ENCODE measurements at places on chromosomes 3 and 15.

DNA sequence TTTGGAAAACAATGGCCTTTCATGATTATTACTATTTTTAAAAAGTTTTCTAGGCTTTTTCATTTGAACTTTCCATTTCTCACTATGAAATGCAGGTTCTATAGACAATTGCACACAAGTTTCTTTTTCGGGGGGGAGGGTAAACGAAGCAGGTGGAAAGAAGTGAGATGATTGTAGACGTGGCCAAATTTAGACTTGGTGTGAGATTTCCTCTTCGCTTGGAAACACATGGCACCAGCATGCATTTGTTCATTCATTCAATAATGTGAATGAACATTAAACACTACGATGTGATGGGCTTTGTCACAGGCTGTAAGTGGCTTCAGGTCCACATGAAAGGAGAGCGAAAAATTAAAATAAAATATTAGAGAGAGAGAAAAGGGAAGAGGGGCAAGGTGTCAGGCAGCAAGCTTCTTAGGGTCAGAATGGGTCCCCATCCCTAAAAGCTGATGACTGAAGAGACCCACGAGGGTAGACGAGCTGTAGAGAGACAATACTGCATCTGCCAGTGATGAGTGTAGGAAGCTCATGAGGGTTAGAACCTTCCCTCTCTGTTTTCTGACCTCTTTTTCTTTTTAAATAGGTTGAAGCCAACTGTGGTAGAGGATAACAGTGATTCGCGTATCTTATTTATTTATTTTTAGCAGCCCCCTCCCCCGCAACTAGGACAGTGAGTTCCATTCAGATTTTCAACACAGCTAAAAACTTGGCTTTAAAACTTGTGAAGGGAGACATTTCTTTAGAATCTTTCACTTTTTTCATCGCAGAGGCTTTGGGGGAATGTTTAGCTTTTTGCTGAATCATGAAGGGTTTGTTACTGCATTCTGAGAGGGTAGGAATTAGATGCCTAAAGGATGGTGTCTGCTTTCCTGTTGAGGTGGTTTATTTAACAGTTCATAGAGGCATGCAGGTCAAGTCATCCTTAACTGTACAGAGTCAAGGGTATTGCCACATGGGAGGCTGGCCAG lies 36.2 kb downstream of the GAP43 start:
- DNase-seq = no peak

DNA sequence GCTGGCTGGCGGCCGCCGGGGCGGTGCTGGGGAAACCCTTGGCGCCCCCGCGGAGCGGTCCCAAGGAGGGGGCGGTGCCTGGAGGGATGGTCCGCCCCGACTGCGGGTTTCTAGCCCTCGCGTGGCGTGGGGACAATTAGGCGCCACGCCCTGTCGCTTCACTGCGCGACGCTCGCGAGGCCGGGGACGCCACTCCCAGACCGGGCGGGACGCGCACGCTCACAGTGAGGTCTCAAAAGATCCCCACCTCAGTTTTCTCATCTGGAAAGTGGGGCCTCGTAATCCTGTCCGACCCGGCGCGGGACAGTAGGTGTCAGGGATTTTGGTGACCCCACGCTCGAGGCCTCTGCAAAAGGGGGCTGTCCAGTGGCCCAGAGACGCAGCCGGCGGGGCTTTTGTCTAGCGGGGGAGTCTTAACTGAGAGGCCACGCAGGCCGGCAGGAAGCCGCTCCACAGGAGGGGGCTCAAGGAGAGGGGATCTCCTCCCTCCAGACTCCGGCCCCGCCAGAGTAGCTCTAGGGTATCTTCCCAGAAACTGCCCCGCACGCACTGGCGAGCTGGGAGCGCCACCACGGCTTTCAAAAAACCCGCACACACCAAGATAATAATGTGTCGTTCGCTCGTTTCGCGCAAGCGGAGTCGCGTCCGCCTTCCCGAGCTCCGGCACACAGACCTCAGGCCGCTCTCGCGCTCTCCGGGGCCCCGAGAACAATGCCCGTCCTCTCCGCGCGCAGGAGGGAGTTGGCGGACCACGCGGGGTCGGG lies 710 bp upstream of the CLK3 start:
- peak; percentile 78 for DNase-seq

- no peak for DNase-seq
Measured at GRCh38 chr3:10292505-10293419, at the start of gene GHRL. GHRL (minus strand) TSS chr3:10292947; CDS start chr3:10290180, 2,767 bp downstream.

DNA sequence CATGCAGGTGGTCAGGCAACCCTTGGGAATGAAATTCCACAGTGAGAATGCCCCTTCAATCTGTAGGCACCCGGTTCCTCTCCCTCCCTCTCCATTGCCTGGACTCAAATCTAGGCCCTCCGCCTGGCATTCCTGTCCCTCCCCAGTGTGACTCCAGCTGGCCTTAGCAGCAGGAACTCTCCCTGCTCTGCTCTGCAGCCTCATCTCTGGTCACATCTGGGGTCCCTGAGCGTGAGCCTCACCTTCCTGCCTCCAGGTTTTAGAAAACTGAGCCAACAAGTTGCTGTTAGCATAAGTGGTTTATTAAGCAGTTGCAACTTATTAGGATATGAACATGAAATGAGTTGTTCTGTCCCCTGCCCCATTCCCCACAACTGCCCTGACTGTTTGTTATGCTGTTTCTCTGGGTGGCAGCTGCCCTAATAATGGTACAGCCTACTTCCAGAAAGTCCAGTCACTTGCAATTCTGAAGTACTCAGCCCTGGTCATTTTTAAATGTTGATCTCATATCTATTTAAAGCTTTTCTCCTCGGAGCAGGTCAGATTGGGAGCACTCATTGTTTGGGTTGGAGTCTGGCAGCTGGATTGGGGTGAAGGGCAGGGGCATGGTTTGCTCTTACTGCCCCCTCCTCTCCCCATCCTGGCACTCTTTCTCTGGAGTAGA lies 63.0 kb upstream of the ANKRD34C start:
- DNase-seq = no peak

GRCh38 chr3:9080163-9080562 lies 116.9 kb upstream of the RAD18 start:
- DNase-seq = no peak

GRCh38 chr3:36993326-36994283 lies at the start of gene MLH1:
MLH1 (plus strand) TSS chr3:36993518; CDS start chr3:36993548, 30 bp downstream.
- DNase-seq = no peak

DNA sequence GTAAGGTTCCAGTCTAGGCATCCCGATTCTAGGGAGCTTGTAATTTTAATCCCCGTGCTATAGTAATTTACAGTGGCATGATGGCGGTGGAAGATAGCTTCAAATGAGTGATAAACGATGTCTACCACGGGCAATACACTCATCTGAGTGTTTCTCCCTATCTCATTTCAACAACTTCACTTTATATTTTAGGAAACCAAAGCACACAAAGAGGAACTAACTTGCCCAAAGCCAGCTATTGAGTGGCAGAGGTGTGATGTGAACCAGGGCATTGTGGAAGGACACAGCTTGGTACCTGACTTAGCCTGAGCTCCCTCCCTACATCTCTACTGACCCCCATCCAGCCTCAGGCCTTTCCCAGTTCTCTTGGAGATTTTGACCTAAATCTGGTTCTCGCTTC lies 16.9 kb upstream of the FILIP1L start:
- no peak for DNase-seq

DNA sequence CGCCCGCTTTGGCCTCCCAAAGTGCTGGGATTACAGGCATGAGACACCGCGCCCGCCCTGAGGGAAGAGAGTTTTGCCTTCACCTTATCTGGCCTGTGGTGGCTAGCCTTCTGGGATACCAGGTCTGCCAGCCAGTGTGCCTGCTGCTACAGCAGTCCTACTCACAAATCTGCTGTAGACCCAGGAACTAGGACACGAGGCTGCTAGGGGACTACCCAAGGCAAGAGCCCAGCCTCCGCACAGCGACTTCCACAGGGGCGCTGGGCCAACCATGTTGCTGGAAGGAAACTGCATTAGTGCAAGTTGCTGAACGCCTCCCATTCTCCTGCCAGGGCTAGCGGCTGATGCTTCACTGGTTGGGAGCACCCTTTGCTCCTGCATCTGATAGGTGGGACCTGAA lies 53.7 kb downstream of the DHX30 start:
- no peak for DNase-seq

DNA sequence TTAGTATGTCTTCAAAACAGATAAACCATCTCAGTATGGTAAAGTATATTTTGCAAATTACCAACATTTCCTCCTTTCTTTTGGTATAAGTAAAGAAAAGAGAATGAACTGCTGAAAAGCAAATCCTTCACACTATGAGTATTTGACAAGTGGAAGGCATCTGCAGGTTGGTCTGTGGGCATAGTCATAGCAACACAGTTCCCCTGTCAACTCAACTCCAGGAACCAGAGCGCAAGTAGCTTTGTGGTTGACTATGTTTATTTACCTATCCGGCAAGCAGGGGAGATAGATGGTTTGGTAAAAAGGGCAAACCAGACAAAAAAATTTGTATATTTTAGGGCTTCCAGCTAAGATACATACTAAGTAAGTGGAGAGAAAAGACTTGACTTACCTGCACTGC lies 88.3 kb upstream of the PPIB start:
- no peak for DNase-seq

DNA sequence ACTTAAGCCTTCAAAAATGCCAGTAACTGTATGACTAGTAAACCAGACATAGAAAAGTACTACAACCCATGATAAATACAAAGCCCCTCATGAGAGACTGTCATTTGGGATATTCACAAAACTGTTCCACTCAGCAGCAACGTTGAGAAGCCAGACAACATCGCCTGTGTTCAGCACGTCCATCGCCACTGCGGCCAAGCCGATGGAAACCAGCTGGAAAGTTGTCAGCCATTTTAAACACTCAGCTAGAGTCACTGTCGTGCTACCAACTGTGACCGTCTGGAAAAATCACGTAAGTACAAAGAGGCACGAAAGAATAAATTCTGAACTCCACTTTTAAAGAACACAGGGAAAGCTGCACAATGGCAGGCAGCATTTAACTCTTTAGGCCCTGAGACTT lies 340.7 kb upstream of the WNT5A start:
- no peak for DNase-seq

- peak; percentile 85 for DNase-seq
Measured at GRCh38 chr3:178584722-178585380, 48.6 kb downstream of the KCNMB2 start.

DNA sequence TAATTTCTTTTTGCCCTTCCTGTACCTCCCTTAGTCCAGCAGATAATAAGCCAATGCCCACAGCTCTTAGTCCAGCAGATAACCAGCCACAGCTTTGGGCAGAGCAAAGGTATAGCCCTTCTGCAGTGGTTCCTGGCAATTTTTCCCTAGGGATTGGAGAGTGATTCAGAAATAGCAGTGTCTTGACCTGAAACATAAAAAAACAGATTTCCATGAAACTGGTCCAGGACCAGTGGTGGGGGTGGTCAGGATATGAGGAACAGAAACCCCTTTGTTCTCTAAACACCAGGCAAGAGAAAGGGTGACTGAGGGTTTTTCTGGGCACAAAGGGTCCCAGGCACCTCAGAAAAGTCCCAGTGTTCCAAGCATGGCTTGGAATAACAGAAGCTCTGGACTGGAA lies 103.4 kb downstream of the ARRDC4 start:
- DNase-seq = no peak

DNA sequence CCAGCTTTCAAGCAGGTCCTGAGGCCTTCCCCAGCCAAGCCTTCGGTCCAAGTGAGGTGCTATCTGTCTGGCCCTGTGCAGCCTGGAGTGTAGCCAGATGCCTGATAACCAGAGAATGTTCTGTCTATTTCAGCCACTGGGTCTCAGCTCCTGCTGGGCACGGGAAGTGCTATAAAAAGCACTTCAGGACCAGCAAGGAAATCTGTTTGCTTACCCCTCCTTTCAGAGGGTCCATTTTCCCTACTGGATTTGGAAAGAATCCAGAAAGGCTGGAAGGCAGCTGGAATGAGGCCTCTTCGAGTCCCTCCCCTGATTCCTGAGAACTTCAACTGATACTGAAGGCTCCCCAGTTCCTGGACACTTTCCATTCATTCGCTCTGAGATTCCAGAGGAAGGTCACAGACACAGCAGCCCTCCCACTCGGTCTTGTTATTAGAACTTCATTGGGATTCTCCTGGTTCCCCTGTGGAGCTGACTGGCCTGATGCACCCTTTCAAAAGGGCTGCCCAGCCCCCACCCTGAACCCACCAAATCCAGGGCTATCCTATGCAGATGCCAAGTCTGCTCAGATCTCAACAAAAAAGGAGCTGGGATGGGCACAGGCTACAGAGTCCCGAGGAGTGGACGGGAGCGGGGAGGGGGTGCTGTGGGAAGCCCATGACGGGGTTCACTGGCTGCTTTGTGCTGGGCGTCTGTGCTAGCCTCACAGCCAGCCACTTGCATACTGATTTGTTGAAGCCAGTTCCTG lies 70.4 kb downstream of the UMPS start:
- peak; percentile 42 for DNase-seq

- DNase-seq = no peak
Measured at GRCh38 chr3:113565555-113565954, 33.2 kb downstream of the SIDT1 start.

- DNase-seq = no peak
Measured at GRCh38 chr3:186254676-186255650, 107.1 kb downstream of the DGKG start.

DNA sequence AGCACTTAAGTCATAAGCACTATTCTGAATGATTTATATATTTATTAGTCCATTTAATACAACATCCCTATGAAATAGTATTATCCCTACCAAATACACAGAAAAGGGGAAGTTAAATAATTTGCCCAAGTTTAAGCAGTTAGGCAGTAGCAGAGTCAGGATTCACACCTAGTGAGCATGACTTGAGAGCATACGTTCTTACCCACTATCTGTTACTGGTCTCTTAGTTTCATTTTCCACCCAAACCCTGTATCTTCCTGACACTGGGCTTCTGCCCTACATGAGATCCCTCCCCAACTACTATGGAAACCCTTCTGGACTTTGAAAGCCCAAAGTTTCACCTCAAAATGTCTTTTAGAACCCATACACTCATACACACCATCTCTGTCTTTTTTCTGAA lies 4.4 kb upstream of the ATOSA start:
- no peak for DNase-seq

DNA sequence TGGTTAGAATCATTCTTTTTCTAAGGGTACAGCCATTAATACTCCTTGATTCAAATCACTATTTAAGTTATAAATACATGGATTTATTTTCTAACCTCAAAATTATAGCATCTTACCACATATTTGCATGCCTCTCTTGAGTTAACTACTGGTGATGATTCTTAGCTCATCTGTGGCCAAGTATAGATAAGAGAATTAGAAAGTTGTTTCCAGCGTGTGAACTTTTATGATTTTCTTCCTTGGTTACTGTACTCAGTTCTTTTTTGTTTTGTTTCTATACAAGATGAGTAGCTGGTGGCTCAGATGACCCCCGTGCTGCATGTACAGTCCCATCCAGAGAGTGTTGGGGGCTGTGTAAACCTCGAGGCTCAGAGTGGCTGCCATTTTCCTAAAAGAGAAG lies 124.6 kb downstream of the IGF1R start:
- DNase-seq = no peak

GRCh38 chr3:139134678-139135372 lies 90.1 kb upstream of the PRR23C start:
- no peak for DNase-seq

- no peak for DNase-seq
Measured at GRCh38 chr3:23728601-23729117, 77.1 kb upstream of the UBE2E1 start.

GRCh38 chr3:11367143-11367693 lies 95.0 kb downstream of the ATG7 start:
- DNase-seq = no peak

Measured in NCI-H2081 (cell line).